ENCODE measurements at places on chromosomes 13 and 19. TPM values are rescaled to one million over a fixed set of nuclear protein-coding genes. Genes with fewer than 3 reads are reported as not detected.

- DNase-seq: no peak
Observed at GRCh38 chr13:20953245-20953931, 50.8 kb upstream of the XPO4 start.

GRCh38 chr19:43799502-43800142 lies 2.6 kb downstream of the LYPD5 start:
- no peak for DNase-seq

FKBP8 gene
- total RNA-seq: 273 TPM

DNA sequence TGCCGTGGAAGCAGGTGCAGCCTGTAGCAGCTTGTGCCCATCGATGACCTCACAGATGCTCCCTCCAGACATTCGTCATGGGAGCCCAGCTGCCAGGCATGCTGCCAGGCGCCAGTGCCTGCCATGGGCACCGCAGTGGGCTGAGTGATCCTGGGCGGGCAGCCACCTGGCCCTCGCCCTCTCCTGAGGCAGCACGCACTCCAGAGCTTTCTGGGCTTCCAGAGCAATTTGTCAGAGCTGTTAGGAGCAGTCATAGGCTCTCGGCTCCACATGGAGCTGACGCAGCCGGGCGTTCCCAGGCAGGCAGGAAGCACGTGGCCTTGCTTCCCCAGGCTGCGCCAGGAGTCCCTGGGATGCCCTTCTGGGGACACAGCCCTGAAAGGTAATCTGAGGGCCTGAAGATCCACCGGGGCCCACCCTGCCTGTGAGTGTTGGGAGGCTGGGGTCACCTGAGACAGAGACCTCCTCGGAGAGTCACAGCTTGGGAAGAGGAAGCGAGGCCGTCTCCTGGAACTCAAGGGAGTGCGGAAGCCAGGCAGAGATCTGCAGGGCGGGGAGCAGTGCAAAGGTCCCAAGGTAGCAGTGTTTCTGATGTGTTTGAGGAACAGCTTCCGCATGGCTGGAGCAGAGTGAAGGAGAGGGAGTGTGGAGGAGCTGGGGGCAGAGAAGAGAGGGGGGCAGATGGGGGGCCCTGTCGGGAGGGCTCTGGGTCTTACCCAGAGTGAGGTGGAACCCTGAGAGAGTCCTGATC lies 50.6 kb downstream of the DPF1 start:
- no peak for DNase-seq

GRCh38 chr19:8196271-8196927 lies 12.8 kb upstream of the CERS4 start:
- DNase-seq: no peak

FGF14 gene
- total RNA-seq: 0.58 TPM
